ENCODE measurements at places on chromosomes 6 and 20.

DNA sequence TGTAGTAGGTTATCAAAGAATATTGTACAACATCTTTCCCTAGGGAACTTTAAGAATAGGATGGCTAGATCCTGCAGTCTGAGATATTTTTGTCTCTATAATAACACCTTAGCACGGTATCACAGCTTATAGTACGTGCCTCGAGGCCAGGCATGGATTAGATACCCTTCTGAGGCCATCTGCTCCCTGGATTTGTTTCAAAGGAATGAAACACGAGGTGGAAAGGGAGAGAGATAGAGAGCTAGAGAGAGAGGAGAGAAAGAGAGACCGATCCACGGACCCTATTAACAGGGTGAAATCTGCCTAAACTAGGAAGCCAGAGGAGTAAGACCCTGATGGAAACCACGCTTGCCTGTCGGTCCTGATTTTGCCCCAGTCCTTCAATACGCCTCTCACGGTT is 92.5 kb downstream of the CD83 start:
- no peak for DNase-seq

DNA sequence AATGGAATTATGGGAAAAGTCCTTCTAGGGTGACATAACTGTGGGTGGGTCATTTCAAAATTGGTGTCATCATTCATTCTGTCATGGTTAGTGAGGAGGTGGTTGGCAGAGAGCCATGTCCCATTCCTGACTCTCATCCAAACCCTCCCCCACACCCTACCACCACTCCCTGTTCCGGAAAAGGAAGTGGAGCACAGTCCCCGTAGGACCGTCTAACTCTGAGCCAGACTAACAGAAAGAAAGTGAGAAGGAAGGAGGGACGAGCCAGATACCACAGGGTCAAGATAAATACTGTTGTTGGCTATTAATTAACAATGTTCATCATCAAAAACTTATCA is 4.8 kb downstream of the TRIM10 start:
- no peak for DNase-seq

DNA sequence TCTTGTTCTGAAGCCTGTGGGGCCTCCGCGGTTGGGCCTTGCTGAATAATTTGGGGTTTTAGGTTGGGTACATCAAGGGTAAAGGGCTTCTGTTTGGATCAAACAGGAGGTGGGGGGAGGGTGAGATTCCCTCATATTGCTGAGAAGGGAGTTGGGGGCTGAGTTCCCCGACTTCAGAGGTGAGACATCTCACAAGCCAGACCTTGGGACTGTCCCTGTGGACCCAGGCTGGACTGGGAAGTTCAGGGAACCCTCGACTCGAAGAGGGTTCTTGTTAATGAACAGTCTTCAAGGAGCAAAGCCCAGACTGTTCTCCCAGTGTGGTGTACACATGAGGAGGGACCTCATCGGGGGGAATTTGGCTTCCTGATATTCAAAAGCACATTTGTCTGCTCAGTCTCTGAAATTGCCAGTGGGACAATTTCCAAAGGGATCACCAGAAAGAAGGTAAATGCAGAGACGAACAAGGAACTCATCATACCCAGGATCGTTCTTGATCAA is 118.5 kb downstream of the SYCP2 start:
- DNase-seq: no peak

GRCh38 chr6:74733830-74734620 is 471.8 kb downstream of the COL12A1 start:
- no peak for DNase-seq

- no peak for DNase-seq
Measured at GRCh38 chr6:84332139-84333034, 104.9 kb upstream of the CEP162 start.

GRCh38 chr20:63807654-63808053 is 23.4 kb downstream of the ZBTB46 start:
- no peak for DNase-seq

DNA sequence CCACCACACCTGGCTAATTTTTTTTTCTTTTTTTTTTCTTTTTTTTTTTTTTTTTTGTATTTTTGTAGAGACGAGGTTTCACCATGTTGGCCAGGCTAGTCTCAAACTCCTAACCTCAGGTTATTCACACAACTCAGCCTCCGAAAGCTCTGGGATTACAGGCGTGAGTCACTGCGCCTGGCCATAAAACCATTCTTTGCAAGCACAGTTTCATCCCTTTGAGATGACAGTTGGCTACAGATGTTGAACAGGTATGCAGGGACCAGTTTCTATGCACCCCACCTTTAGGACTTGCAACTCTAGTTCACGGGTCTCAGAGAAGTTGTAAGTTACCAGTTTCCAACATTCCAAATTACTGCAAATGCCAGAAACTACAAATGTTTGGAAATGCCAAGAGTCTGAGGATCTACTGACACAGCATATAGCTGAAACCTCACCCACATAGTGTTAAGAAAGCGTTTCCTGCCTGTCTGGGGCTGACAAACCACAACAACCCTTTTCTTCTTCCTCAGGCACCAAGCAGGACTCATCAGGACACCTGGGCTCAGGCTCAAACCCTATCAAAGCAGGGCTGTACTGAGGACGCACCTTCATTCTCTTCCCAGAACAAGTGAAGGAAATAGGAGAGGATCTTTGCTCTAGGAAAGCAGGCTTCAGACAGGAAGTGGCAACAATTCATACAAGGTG is 22.9 kb downstream of the ARHGAP18 start:
- DNase-seq: no peak

GRCh38 chr6:89145091-89145955 is 532 bp upstream of the PM20D2 start:
- no peak for DNase-seq

GRCh38 chr20:6140947-6141346 is 18.1 kb upstream of the FERMT1 start:
- no peak for DNase-seq

GRCh38 chr6:23494367-23494766 is 631.6 kb upstream of the NRSN1 start:
- no peak for DNase-seq

GRCh38 chr20:21105429-21106170 is 558 bp downstream of the LINC00237 start:
- DNase-seq: no peak
